Naive thymus-derived CD4-positive, alpha-beta T cell (primary cell): ENCODE measurements at places on chromosomes 6 and 20. TPM values are rescaled to one million over a fixed set of nuclear protein-coding genes. Genes with fewer than 3 reads are reported as not detected.

DNA sequence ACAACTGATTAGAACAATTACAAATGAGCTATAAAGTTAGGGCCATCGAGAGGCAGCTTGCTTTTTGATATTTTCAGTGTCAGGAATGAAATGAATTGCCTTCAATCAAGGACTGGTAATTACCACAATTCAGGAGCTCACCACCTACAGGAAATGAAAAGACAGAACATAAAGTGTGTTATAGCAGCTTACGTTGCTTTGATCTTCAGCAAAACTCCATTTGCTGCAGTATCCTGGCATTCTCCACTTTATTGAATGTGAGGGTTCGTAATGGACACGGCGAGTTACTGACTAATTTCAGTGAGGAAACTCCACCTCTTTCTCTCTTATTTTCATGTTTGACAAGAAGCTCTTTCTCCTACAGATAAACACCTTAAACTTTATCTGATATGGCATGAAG lies 440.0 kb upstream of the HSF2 start:
- peak; percentile 57 for DNase-seq

Gene SUN5
- not detected for total RNA-seq

DNA sequence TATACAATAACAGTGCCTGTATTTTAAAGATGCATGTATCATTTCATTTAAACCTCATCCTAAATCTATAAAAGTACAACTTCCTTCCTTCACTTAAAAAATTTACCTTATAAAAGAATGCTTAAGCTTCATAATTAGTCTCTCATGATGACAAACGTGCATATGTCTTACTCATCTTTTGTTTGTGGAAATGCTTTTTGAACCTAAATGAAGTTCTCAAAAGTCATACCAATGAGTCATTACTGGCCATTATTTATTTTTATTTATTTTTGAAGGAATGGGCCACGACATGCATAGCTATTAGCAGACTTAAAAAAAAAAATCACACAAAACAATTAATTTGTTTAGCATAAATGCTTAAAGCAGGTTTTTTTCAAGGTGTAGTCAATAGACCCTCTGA lies 3.7 kb downstream of the TFB1M start:
- no peak for DNase-seq

GRCh38 chr6:20771409-20771808 lies 237.2 kb downstream of the CDKAL1 start:
- no peak for DNase-seq

Gene ATP6V1G2
- total RNA-seq = 2.8 TPM

Gene SLC22A16
- not detected for total RNA-seq

GRCh38 chr20:60255415-60255814 lies 297.2 kb downstream of the CDH26 start:
- no peak for DNase-seq

Gene C20orf204
- total RNA-seq = 16.7 TPM

DNA sequence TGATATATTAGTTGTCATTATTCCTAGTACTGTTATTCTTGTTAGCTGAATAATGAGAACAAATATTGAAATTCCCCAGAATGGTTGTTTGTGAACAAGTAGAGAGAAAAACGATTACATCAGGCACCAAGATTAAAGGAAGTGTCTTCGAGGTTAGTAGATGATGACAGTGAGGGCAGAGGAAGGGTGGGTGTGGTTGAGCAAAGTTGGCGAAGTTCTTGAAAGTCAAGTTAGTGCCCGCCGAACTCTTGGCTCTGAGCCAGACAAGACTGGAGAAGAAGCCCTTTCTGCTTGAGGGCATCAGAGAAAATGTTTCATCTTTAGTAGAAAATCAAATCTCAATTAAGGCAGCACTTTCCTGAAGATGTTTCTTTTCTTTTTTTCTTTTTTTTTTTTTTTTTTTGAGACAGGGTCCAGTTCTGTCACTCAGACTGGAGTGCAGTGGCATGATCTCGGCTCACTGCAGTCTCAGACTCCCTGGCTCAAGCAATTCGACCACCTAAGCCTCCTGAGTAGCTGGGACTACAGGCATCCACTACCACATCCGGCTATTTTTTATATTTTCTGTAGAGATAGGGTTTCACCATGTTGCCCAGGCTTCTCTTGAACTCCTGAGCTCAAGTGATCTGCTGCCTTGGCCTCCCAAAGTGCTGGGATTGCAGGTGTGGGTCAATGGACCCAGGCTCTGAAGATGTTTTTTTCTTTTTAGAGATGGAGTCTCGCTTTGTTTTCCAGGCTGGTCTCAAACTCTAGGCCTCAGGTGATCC lies 77.1 kb downstream of the SGK1 start:
- peak; percentile 30 for DNase-seq

Gene FAM83B
- total RNA-seq = not detected

- no peak for DNase-seq
These were observed 178.0 kb downstream of the ATXN1 start for GRCh38 chr6:16583144-16583762.

Gene PXDC1
- total RNA-seq = 0.25 and 0.34 TPM in 2 replicates

DNA sequence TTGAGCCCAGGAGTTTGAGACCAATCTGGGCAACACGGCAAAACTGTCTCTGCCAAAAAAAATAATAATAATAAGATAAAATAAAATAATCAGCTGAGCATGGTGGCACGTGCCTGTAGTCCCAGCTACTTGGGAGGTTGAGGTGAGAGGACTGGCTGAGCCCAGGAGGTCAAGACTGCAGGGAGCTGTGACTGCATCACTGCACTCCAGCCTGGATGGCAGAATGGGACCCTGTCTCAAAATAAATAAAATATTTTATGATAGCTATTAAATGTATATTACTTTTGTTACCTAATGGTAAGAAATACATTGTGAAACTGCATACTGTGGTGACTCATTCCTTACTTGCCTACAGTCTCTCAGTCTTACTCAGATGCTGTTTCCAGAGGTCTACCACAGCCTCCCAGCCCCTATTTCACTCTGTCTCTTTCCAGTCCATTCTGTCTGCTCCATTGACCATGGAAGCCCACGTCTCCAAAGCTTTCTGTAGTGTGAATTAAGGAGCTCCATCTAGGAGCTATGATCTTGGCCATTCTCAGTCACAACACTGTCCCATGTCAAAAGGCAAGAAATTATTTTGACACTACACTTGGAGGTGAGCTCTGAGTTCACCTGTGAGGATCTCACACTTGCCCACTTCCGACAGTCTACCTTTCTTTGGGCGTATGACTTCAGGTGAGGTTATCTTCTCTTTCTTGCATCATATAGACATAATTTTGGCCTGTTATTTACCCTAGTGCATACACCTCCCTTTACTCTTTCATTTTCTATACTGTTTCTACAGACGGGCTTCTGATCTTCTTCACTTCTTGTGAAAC lies 22.4 kb upstream of the SNX9 start:
- DNase-seq = no peak

- no peak for DNase-seq
These were observed 8.6 kb downstream of the ULBP2 start for GRCh38 chr6:149950423-149950822.

Gene CHD6
- total RNA-seq = 119 TPM

DNA sequence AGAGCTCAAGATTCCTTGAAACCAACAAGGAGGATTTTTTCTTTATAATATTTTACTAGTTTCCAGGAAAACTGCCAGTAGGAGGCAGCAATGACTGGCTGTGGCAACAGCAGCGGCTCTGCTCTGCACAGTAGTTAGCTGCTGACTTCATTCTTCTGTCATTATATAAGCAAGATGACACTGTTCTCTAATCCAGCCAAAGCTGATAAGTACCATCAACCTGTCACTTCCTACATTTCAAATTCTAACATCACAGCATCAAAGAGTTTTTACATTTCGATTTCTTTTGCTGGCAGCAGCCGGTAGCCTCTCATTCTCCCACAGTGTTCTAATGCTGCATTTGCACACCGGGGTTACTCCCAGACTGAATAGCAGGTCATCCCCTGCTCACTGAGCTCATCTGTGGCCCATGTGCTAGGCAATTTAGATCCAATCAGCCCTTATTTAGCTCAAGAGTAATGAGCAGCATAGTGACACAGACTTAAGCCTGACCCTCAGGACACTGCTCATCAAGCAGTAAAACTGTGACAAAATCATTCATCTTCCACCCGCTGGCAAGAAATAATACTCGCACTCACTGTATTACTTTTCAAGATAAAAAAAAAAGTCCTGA lies 67.8 kb downstream of the MMS22L start:
- no peak for DNase-seq

DNA sequence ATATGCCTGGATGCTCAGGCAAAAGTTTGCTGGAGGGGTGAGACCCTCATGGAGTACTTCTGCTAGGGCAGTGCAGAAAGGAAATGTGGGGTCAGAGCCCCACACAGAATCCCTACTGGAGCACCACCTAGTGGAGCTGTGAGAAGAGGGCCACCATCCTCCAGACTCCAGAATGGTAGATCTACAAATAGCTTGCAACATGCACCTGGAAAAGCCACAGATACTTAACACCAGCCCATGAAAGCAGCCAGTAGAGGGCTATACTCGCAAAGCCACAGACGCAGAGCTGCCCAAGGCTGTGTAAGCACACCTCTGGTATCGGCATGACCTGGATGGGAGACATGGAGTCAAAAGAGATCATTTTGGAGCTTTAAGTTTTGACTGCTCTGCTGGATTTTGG lies 60.7 kb upstream of the GJE1 start:
- DNase-seq = no peak
